Calu3 (cell line): ENCODE measurements at places on chromosomes 6 and 20.
A peak's percentile ranks its signal among the peaks of the same experiment; 100 is the strongest.

GRCh38 chr6:154408891-154409500, 52.4 kb upstream of the IPCEF1 start:
- DNase-seq: peak; percentile 29

DNA sequence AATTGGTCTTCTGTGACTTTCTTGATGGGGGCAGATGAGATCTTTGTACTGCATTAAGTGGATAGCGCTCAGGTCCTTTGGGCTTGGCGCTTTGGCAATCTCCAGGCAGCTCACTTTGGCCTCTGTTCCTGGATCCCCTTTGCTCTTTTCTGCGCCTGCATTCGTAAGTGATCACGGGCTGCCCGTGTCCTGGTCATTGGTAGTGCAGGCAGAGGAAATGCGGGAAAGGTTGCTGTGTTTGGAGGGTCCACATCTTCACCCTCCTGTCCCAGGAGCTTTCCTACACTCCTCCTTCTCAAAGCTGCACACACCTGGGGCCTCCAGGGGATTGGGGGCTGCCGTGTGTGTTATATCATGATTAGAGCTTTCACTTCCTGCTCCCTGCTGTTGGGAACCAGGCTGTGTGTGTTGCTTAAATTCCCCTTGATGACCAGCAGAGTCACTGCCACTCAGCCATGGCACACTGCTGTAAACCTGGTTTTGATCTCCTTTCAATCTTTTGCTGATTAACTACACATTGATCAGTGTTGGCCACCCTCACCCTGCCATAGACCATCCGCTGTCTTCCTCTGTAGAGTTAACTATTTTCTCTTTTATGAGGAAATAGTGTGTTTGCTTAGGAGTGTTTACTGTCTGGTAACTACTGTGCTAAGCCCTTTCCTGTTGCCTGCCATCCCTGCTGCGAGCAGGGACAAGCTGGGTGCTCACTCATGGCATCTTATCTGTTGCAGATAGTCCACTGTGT, 13.0 kb upstream of the SNHG17 start:
- DNase-seq: no peak

DNA sequence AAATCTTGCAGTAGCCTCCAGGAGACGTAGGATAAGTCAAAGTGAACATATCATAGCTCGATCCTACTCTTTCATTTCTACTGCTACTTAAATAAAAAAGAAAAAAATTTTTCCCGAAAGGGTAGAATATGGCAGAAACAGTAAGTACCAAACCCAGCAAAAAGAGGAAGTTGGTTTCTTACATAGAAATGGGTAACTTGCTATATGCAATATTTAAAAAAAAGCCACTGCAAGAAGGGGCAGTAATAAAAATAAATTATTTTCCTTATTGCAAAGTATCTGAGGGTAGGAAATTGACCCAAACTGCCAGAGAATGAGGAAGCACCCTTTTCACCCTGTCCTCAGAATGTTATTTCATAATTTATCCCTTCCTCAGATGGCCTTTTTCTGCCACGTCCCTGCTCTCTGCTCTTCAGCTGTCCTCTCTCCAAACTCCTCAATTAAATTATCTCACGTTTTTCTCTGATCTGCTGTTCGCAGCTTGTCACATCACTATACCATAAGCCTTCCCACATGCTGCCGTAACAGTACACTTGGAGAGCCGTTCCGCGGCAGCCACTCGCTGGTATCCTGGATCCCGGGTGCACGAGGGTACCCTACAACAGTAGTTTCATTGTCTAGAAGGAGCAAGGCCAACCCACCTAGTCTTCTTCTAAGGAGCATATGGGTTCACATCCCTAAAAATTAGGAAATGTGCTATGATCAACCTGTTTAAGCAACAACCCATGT, 149.6 kb downstream of the BACH2 start:
- no peak for DNase-seq

- DNase-seq: no peak
Measured at GRCh38 chr6:164188861-164189260, 774.3 kb downstream of the QKI start.

DNA sequence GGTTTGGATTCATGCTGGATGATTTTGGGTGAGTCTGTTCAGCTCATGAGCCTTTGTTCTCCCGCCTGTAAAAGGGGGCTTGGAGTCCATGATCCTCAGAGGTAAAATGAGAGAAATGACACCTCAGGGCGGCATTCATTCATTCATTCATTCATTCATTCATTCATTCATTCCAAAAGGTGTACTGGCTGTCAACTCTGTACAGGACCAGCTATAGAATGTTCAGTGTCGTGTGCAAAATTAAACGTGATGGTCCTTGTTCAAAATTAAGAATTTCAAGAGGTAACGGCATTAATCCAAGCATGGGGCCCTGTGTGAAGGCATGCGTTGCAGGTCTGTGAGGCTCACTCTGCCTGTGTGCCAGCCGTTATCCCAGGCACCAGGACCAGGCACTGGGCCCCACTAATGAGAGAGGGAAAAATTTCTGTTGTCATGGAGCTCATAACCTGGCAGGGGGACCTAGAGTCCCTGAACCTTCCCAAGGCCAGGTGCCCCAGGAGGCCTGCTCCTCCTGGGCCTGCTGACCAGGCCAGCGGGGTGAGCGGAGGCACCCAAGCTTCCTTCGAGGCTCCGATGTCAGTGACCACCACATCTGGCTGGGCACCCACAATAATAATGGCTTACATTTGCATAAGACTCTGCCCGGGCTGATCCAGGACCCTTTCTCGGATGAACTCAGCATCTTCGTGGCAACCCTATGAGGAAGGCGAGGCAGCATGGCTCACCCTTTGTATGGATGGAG, 53.2 kb downstream of the CEBPB start:
- DNase-seq: no peak
